ENCODE measurements at places on chromosomes 12 and 14. TPM values are rescaled to one million over a fixed set of nuclear protein-coding genes. Genes with fewer than 3 reads are reported as not detected.

DNA sequence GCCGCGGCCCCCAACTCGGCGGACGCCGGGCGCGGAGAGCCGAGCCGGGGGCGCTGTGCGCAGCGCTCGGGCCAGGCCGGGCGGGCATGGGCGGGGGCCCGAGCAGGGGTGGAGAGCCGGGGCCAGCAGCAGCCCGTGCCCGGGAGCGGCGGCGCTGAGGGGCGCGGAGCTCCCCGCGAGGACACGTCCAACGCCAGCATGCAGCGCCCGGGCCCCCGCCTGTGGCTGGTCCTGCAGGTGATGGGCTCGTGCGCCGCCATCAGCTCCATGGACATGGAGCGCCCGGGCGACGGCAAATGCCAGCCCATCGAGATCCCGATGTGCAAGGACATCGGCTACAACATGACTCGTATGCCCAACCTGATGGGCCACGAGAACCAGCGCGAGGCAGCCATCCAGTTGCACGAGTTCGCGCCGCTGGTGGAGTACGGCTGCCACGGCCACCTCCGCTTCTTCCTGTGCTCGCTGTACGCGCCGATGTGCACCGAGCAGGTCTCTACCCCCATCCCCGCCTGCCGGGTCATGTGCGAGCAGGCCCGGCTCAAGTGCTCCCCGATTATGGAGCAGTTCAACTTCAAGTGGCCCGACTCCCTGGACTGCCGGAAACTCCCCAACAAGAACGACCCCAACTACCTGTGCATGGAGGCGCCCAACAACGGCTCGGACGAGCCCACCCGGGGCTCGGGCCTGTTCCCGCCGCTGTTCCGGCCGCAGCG, 639 bp downstream of the FZD10 start:
- no peak for DNase-seq

DNA sequence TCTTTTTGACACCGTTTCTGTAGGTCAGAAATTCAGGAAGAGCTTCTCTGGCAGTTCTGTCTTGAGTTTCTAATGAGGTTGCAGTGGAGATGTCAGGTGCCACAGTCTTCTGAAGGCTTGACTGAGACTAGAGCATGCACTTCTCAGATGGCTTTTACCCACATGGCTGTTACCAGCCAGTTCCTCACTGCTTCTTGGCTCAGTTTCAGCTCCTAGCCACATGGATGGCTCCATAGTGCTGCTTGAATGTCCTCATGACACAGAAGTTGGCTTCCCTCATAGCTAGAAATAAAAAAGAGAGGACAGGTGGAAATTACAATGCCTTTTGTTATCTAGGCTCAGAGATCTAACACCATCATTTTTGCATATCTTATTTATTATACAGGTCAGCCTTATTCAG, 38.1 kb upstream of the SLC2A13 start:
- no peak for DNase-seq

- DNase-seq, result no peak
Observed at GRCh38 chr14:44612002-44612401, 104.9 kb upstream of the FSCB start.

The IQSEC3 gene
- 1.3 TPM for total RNA-seq

The DAO gene
- not detected for total RNA-seq
